Heart left ventricle (tissue), 16 donors: ENCODE measurements at places on chromosomes 16 and 17. TPM values are rescaled to one million over a fixed set of nuclear protein-coding genes. Genes with fewer than 3 reads are reported as not detected.

DNA sequence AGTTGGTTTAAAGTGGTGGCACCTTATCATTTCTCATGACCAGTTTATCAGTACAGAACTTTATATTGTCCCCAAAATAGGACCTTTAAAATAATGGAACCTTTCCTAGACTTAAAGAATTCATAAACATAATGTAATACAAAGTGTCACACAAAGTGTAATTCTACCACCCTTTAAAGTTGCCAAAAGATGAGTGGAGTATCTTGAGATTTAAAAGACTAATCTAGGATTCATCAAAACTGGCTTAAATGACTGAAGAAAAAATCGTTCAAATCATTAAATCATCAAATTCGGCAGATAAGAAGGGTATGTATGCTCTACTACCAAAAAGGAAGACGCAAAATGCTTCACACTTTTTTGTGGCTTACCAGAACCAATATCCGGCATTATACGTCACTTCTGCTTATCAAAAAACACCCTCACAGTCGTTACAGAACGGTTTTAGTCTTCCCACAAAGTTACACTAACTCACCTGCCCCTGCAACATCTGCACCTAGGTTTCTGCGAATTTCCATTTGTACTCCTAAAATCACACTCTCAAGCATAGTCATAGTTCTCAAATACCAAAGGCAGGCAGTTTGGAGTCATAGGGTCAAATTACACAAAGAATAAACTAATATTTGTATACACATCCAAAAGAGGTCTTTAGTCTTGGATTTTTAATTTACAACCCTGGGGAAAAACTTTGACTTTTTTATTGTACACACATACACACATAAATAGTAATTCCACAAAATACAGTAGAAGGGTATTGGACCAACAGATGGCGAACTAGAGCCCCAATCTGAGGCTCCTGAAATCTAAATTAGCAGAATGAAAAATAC, 1.4 kb upstream of the KANSL1 start:
- no peak for DNase-seq

GRCh38 chr17:77441130-77441920, 300.6 kb downstream of the SEC14L1 start:
- DNase-seq: no peak

DNA sequence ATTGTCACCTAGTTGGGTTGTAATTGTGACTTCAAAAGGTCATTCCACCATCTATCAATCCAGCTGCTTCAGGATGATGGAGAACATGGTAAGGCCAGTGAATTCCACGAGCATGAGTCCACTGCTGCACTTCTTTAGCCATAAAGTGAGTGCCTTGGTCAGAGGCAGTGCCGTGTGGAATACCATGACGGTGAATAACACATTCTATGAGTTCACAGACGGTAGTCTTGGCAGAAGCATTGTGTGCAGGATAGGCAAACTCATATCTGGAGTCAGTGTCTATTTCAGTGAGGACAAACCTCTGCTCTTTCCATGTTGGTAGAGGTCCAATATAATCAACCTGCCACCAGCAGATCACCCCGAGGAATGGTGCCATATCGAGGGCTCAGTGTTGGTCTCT, 650.9 kb downstream of the KCNJ2 start:
- no peak for DNase-seq

- peak; percentile 40 for DNase-seq
Measured at GRCh38 chr17:82519971-82520903, 705 bp downstream of the FOXK2 start.

DNA sequence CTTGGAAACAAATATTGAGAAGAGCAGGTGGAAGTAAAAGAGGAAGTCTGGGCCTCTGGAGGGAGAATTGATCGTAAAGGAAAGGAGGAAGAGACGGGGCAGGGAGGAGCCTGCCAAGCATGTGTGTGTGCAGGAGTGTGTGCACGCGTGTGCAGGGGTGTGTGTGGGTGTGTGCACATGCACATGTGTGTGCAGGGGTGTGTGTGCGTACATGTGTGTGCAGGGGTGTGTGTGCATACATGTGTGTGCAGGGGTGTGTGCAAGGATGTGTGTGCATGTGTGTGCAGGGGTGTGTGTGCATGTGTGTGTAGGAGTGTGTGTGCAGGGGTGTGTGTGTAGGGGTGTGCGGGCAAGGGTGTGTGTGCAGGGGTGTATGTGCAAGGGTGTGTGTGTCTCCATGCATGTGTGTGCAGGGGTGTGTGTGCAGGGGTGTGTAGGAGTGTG, 10.0 kb downstream of the CEP295NL start:
- no peak for DNase-seq

GRCh38 chr17:35788477-35789368, 6.7 kb downstream of the MMP28 start:
- DNase-seq: no peak

GRCh38 chr17:47257651-47258339, 4.2 kb downstream of the ITGB3 start:
- DNase-seq: no peak

DNA sequence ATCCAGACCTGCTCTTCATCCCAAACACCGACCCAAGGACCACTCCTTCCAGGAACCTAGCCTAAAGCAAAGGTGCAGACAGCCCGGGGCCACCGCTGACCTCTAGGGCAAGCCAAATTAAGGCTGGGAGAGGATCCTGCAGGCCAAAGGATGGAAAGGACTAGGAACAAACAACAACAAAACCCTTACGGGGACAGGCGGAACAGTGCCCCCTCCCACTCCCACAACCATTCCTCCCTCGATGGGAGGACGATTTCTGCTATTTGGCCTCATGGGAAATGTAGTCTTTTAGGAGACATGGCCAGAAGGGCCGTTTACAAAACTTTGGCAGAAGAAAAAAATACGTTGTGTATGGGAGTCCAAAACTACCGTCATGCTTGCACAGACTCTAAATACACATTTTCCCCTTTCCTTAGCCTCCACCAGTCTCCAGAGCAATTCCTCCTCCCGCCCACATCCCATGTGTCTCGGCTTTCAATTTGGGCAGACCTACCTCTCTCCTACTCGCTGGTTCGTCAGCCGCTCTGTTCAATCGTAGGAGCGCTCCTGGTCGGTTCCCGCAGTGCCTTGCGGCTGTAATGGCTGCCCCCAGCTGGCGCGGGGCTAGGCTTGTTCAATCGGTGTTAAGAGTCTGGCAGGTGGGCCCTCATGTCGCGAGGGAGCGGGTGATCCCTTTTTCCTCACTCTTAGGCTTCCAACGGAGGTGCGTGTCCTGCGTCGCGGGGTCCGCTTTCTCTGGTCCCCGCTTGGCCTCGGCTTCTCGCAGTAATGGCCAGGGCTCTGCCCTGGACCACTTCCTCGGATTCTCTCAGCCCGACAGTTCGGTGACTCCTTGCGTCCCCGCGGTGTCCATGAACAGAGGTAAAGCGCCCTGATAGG, at the start of gene ERAL1:
Gene ERAL1 (plus strand): TSS at position 560 of the 879 bp plus-strand sequence. CDS start 19 bp downstream, at position 579.
- peak; percentile 89 for DNase-seq

DNA sequence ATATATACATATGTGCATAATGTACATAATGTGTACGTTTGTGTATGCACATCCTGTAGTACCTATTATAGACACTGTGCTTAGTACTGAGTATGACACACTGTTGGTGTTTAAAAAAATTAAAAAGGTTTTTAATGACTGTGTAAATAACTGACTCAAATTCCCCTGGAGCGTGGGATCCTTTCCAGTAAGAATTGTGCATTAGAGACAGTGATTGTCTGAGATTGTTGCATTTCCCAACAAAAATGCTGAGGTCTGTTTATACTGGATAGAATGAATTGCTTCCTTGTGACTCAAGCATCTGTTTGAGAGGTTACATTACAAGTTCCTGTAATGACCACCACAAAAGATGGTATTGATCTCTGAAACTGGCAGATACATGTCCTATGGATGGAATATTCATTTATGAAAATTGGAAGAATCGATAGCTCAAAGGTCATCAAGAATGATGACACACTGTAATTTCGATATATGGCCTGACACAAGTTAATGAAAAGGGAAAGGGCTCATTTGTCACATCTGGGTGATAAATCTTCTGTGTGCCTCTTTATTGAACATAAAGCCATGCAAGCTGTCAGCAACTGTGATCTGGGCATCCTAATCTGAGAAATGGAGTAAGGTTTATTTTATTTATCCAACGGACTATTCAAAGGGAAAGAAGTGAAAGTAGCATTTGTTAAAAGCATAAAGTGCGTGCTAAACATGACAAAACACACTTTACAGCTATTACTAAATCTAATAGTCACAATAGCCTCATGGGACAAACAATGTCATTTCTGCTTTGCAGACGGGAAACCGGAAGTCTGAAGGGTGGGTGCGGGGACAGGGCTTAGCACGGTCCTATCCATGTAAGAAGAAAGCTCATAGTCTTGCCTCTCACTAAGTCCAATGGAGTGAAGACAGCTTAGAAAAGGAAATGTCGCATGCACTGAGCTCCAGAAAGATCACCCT, 228.8 kb downstream of the CDH11 start:
- peak; percentile 27 for DNase-seq

GRCh38 chr16:57042157-57043111, 49.9 kb upstream of the CPNE2 start:
- no peak for DNase-seq

DNA sequence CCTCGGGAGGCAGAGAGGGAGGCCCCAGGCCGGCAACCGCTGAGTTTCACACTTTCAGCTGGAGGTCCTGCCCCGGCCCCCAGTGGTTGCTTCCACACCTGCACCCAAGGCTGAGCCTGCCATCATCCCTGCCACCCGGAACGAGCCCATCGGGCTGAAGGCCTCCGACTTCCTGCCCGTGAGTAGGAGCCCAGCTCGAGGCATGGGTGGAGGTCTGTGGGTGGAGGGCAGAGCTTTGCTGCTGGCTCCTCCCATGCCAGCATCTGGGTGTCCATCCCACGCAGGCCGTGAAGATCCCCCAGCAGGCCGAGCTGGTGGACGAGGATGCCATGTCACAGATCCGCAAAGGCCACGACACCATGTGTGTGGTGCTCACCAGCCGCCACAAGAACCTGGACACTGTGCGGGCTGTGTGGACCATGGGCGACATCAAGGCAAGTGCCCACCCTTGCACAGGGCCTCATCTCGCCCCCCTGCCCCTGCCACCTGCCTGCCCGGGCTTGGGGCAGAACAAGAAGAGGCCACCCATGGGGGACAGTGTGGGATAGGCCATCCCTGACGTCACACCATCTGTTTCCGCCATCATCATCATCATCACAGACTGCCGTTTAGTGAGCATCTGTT, 19.6 kb downstream of the KATNB1 start:
- DNase-seq: peak; percentile 55

Gene RAB26
- polyA plus RNA-seq: 3.3 TPM

Gene KRT17
- polyA plus RNA-seq: not detected

Gene TMEM235
- polyA plus RNA-seq: not detected

Gene SOX9
- polyA plus RNA-seq: 12.1 TPM

Gene CALB2
- 0.86 TPM for polyA plus RNA-seq

Gene LITAF
- polyA plus RNA-seq: 12.2 TPM

Gene TAT
- polyA plus RNA-seq: not detected
